ENCODE measurements at places on chromosomes 1 and 21.

GRCh38 chr1:26094677-26095383 lies 16.8 kb upstream of the PDIK1L start:
- no peak for DNase-seq

GRCh38 chr1:226582966-226583365 lies 34.4 kb downstream of the STUM start:
- DNase-seq = no peak

DNA sequence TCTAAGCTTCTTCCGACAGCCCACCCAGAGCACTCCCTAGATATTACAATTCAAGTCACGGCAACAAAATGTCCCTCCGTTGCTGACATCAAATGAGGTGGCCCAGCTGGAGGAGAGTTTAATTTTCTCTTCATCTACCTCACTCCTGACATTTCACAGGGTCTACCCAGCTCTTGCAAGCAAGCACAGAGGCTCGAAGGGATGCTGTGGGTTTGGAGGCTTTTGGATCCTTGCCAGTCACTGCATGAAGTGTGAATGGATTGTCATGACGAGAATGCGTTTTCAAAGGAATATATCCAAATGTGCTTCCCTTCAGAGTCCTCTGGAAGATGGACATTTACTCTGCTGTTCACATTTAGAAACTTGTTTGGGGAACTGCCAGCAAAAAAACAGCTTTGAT lies 33.5 kb downstream of the CAPN8 start:
- no peak for DNase-seq

GRCh38 chr1:204341380-204341779 lies 18.3 kb downstream of the PLEKHA6 start:
- DNase-seq = no peak

Data from GM19239 (cell line).